Liver (tissue), 10 donors: ENCODE measurements at places on chromosomes 7 and 10.

DNA sequence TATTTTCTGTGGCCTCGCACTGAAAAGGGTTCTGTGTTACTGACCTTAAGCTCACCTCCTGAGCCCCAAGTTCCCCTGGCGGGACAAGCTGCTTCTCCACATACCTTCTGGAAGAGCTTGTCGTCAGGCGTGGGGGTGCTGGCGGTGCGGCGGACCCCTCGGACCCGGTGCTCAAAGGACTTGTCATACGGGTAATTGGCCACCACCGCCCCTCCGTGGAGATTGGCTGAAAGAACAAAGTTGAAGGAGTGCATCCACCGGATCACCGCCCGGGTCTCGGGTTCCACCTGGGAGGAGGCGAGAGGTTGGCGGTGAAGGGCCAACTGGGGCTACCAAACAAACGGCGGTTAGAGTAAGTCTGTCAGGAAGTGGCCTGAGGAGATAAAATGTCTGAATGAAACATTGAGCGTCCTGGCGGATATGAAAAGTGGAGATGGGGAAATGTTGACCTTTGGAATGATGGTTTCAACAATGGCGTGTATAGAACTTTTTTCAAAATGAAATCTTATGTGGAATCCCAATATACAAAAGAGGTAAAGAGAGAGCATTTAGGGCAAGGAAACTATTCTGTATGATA is 16.5 kb downstream of the CPN1 start:
- DNase-seq, result no peak

DNA sequence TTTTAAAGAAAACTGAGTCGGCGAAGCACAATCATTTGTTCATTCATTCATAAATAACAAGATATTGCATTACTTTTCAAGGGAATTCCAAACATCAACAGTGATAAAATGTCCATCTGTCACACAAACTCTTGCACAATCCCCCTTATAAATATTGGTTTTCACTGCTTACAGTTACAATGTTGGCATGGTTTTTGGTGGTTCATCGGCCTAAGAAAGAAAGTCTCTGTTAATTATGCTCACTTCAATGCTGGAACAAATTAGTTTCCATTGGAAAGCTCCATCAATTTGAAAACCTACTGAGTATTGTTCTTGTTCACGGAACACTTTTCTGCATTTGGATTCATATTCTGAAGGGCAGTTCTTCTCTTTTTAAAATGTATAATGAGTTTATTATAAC is 188.5 kb downstream of the JAZF1 start:
- DNase-seq, result no peak

GRCh38 chr7:94423863-94424735 is 29.4 kb downstream of the COL1A2 start:
- DNase-seq, result no peak

GRCh38 chr10:48545462-48546145 is 59.3 kb downstream of the ARHGAP22 start:
- DNase-seq, result no peak

- DNase-seq, result no peak
Measured at GRCh38 chr10:105192861-105193260, 551.8 kb downstream of the SORCS3 start.

DNA sequence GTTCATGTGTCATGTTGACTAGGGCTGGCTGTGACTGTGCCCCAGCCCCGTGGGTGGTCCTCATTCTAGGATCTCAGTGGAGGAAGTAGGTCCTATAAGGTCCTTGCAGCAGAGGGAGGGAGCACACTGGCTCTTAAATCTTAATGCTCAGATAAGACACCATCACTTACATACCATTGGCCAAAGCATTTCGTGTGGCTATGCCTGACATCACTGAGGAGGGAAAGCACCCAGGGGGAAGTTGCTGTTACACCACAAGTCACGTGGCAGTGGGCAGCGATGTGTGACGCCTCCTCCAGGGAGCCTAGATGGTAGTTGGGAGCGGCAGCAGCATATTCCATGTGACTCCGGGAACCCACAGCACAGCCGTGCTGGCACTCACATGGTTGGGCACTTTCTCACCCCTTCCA is 224.7 kb upstream of the SH2B2 start:
- DNase-seq, result no peak

DNA sequence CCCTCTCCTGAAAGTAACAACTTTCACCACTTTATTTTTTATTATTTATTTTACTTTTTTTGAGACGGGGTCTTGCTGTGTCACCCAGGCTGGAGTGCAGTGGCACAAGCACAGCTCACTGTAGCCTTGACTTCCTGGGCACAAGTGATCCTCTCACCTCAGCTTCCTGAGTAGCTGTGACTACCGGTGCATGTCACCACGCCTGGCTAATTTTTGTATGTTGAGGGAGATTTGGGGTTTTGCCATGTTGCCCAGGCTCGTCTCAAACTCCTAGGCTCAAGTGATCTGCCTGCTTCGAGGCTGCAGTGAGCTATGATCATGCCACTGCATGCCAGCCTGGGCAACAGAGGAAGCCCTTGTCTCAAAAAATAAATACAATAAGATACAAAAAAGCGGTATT is 14.9 kb upstream of the SLIT1 start:
- no peak for DNase-seq

GRCh38 chr7:46933596-46933995 is 648.3 kb downstream of the TNS3 start:
- no peak for DNase-seq

DNA sequence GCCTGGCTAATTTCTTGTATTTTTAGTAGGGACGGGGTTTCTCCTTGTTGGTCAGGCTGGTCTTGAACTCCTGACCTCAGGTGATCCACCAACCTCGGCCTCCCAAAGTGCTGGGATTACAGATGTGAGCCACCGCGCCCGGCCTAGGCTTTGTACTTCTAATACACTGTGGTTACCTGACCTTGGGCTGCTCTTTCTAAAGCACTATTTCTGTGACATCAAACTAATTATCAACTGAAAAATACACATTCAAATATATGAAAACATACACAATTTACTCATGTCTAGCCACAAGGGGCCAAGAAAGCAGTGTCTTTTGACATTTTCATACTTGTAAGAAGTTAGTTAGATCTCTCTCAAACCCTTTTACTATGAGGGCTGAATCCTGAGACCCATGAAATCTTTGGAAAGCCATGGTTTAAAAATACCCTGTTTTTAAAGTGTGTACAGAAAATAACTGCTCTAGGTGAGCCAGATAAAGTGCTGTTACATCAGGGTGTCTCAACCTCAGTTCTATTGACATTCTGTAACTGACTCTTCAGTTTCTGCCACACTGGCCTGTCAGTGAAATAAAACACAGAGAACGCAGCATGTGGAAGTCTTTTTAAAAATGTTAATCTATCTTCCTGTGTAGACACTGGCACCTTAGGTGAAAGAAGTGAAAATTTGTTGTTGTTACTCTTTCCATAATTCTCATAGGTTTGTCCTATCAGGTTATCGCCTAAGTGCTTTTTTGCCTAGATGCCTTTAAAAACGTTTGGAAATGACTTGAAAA is 58.8 kb downstream of the CREM start:
- DNase-seq, result no peak

DNA sequence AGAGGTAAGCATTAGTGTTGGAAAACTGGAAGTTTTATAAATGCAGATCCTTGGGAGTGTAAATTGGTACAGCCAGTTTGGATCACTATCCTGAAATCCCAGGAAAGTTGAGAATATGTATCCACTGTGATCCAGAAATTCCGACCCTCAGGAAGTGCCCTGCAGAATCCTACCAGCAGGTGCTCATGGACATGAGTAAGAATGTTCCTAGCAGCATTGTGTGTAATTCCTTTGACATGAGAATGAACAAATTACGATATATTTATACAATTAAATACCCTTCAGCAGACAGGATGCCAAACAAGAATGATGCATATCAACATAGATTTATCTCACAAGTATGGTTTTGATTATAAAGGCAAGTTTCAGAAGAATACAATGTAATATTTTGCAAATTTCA is 181.6 kb downstream of the XPNPEP1 start:
- no peak for DNase-seq
